CD4-positive, alpha-beta T cell treated with Interleukin-17A for 4 hours (primary cell): ENCODE measurements at places on chromosomes 12 and 14.

DNA sequence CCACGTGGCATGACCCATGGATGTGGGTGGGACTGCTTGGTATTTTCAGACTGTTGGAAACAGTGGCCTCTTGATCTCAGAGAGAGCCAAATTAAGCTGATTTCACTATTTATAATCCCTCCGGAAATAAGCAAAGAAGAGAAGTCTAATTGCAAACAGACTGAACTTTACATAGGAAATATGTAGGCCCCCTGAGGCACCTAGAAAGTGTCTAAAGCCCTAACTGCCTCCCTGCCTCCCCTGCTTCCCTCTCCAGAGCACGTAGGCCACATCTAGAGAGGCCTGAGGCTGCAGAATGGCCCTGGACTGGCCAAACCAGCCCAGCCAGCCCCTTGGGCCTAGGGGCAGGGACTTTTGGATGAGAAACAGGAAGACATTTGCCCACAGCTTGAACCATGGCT is 123.8 kb downstream of the ZFP36L1 start:
- DNase-seq, result no peak

- DNase-seq, result peak; percentile 34
Observed at GRCh38 chr12:91910871-91911388, 234.7 kb downstream of the BTG1 start.

DNA sequence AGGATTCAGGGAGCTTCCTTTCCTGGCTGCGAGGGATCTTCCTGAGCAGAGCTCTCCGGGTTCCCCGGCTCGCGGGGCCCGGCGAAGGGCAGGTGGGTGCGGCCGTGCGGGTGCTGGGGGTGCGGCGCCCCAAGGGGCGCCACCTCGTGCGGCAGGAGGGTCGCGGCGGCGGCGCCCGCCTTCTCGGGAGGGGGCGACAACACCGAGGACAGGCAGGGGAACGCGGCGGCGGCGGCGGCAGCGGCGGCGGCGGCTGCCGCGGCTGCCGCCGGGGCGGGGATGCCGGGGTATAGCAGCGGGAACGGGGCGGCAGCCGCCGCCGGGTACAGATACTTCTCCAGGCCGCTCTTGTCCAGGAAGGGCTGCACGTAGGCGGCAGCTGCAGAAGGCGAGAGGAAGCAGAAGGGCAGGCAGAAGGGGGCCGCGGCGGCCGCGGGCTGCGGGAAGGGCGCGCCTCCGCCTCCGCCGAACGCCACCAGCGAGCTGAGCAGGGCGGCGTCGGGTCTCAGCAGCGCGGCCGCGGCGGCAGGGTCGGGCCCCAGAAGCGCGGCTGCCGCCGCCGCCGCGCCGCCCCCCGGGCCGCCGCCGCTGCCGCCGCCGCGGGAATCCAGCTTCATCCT is 2.7 kb downstream of the BHLHE41 start:
- DNase-seq, result peak; percentile 39

DNA sequence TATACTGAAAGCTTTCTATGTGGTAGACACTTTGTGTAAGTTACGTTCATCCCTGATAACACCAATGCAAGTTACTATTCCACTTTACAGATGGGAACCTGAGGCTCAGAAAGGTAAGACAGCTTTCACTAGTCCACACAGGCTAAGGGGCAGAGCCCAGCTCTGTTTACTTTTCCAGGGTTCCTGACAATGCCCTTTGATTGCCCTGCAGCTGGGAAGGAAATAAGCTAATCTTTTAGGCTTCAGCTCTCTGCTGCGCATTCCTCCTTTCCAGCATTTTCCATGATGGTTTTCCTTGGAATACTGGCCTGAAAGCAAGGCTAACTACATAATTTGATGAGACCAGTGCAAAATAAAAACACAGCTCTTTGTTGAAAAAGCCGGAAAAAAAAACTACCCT is 185.7 kb upstream of the BTG1 start:
- no peak for DNase-seq

DNA sequence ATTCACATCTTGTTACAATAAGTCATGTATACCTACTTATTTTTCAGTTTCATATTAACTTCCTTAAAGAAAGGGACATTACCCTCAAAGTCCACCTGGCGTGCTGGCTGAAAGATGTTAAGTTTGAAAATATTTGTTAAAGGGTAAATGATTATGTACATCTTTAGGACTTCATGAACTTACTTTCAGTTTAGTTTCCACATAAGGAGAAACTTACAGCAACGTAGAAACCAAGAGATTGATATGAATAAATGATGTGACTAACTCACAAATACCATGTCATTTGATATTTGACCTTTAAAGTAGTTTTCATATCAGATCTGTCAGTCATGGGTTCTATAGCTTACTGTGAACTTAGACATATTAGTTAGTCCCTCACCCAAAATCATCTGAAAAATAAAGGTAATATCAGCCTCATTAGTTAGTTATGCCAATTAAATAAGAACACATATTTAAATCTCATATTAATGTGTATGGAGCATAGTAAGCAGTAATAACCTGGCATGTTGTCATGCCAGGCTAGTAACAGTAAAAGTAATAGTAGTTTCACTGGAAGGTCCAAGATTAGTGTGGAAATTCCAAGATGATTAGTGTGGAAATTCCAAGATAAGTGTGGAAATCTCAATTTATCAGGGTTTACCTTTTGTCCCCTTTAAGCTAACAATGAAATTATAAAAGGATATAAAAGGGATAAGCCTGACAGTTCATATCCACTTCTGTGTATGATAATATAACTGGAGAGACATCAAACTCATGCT is 1.9 kb upstream of the CLEC2D start:
- no peak for DNase-seq

- no peak for DNase-seq
Observed at GRCh38 chr14:87996291-87996592, 3.3 kb upstream of the GALC start.

- no peak for DNase-seq
Observed at GRCh38 chr12:33876618-33877017, 145.7 kb upstream of the ALG10 start.

DNA sequence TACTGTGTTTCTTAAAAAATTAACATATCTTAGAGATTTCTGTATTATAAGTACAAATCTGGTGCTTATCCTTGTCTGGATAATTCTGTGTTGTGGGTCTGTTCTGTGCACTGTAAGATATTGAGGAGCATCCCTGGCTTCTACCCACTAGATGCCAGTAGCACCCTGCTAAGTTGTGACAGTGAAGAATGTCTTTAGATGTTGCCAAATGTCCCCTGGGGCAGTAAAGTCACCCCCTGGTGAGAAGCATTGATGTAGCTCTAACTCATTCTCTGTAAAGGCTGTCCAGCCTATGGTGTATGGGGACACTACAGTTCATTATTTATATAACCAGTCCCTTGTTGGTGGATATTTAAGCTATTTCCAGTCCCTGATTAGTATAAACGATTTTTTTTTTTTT is 31.4 kb downstream of the MAP1LC3B2 start:
- no peak for DNase-seq

- DNase-seq, result no peak
Observed at GRCh38 chr14:101719708-101720107, 41.8 kb upstream of the PPP2R5C start.

GRCh38 chr14:68791902-68792677 is 777 bp downstream of the ZFP36L1 start:
- peak; percentile 60 for DNase-seq

DNA sequence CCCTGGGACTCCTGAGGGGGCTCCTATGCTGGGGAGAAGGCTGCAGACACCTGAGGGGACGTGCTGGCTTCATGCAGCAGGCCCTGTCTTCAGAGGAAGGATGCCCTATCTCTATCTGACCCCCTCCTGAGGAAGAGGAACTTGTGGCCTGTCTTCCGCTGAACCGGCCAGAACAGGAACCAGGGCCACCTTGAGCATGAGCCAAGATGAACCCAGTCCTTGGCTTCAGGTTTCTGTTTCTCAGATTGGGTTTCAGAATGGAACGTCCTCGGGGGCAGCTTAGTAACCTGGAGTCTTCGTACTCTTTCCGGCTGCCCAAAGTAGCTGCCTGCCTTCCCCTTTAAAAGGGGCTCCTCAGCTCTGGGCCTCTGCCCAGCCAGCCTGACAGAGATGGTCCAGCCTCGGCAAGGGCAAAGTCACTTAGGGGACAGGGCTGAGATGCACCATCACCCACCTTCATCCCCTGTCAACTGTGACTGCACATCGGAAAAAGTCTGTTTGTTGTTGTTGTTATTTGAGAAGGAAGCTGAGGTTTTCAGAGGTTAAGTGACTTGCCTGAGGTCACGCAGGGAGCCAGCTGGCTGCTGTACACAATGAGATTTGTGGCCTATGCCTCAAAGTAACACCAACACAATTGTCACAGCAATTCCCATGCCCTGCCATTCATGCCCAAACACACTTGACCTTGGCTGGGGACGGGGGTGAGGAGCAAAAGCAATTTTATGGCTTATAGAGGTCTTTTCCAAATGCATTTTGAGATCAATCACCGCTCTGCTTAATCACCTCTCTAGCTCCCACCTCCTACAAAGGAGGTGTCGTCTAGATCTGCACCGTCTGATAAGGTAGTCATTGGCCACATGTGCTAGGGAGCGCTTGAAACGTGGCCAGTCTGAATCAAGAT is 13.4 kb downstream of the ASB2 start:
- peak; percentile 67 for DNase-seq

DNA sequence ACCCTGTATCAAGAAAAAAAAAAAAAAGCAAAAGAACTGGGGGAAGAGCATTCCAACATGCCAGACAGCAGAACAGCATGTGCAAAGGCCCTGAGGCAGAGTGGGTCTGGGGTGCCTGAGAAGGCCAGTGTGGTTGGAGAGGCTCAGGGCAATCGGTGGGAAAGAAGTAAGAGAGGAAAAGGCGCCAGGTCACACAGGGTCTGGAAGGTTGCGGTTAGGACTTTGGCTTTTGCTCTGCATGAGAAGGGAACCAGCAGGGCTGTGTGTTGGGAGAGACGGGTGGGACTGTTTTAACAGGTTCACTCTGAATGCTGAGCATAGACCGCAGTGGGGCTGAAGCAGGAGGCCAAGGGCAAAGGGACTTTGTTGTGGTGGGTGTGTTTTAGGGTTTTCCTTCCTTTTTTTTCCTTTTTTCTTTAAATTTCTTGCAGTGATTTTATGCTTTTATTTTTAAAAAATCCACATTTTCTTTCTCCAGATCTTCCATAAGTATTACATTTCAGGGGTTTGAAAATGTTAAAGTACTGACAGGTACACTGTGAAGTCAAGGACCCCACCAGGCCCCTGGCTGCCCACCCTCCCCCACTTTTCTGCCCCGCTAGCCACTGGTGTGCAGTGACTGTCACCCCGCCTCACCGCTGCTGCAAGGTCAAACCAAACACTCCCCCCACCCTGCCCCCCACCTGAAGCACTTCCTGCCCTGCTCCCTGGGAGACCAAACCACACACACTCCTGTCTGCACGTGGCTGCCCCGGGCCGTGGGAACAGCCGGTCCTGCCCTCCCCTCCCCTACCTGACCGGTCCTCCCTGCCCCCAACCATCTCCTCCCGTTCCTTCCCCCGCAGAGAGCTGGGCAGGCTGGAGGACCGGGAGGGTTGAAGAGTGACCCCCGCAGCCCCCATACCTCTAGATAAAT is 30.0 kb downstream of the DTX1 start:
- peak; percentile 68 for DNase-seq

GRCh38 chr12:68317047-68317667 is 15.0 kb downstream of the MDM1 start:
- peak; percentile 71 for DNase-seq

- DNase-seq, result no peak
Observed at GRCh38 chr12:84315926-84316325, 596.7 kb downstream of the SLC6A15 start.

- DNase-seq, result no peak
Observed at GRCh38 chr12:109738209-109738608, 24.6 kb downstream of the FAM222A start.

- no peak for DNase-seq
Observed at GRCh38 chr14:61609191-61609843, 86.0 kb upstream of the HIF1A start.

DNA sequence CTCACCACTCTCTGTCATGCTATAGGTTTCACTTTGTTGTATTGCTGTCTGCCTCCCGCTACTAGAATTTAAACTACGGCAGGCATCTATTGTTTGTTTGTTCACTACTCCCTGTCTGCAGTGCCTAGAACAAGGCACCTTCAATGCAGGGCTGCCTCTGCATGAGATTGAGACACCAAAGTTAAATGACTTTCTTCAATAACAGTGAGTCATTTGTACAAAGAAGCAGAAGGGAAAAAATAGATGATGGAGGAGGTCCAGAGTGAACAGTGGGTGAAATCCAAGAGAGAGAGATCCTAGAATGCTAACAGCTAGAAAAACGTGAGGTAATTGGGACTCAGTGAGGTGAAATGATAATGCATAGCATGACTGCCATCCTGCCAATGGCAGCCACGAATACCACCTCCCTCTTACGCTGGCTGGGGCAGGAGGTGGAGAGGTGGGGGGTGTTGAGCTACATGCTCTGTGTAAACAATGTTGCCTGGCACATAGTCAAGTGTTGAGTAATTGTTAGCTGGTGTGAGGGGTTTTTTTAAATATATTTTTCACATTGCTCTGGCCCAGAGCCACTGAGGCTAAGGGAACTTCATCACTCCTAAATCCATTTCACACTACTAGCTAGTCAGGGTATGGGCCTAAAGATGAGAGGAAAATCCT is 367.6 kb downstream of the RPS29 start:
- DNase-seq, result no peak

- no peak for DNase-seq
Observed at GRCh38 chr14:57179273-57179672, 89.4 kb downstream of the EXOC5 start.

DNA sequence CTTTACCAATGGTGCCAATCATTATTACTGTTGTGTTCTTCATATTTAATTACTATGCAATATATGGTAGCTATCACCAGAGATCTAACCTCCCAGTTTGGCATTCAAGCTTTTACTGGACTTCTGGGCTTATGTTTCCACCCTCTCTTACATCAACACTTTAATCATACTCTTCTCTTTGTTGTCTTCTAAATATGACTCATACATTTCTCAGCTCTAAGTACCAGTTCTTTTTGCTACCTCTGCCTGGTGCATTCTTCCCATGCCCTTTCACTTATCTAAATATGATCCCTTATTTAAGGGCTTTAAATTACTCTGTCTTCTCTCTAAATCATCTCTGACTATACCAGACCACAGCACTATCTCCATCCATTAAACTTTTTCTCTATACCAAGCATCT is 246.1 kb upstream of the CCDC196 start:
- no peak for DNase-seq

DNA sequence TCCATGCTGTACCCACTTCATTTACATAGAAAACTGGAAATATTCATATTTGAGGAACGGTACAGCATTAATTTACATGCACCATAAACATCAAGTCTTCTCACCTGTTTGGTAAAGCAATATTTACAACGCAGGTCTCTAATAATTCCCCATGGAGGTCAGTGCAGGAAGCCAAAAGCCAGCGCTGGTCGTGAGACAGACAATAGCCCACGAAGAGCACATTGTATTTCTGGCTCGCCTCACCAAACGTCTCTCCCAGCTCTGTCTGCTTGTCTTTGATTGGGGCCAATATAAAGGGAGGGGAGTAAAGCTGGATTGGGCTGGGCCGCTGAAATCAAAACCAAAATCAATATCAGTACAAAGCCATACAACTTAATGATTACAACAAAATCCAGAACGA is 302.1 kb downstream of the MED13L start:
- no peak for DNase-seq

- peak; percentile 48 for DNase-seq
Observed at GRCh38 chr14:100056964-100057795, 8.0 kb upstream of the EVL start.

- DNase-seq, result no peak
Observed at GRCh38 chr14:70525691-70526090, 9.1 kb downstream of the ADAM20 start.
